Fibroblast of skin of back (primary cell): ENCODE measurements at places on chromosomes 7 and 10.

- no peak for DNase-seq
Measured at GRCh38 chr7:92622030-92622429, 31.8 kb upstream of the FAM133B start.

GRCh38 chr7:20403331-20403730 lies 72.6 kb downstream of the ITGB8 start:
- DNase-seq: peak; percentile 5

DNA sequence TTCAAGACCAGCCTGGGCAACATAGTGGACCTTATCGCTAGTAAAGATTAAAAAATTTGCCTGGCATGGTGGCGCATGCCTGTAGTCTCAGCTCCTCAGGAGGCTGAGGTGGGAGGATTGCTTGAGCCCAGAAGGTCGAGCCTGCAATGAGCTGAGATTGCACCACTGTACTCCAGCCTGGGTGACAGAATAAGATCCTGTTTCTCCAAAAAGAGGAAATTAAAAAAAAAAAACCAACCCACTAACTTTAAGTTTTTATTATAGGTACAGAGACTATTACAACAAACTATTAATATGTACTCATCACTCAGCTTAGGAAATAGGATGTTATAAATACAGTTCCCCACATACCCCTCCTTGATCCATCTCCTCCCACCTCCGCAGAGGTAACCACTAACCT lies 30.2 kb downstream of the DHTKD1 start:
- no peak for DNase-seq

DNA sequence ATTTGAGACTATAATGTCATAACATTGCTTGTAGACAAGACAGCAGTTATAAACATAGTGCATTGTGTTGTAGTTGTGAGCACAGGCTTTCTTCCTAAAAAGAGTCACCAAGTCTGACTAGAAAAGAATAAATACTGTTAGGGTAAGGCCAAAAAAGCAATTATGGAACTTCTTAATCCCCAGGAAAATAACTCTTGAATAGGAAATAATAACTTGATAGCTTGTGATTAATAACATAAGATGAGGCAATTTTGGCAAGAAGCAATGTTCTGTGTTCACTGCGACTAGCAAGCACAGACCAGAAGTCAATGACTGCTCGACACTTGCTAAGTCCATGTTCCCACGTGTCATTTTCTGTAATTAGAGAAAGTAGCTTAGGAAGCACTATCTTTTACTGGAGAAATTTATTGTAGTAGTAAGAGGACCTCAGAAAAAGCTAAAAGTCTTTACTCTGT lies 97.1 kb downstream of the AGMO start:
- DNase-seq: no peak

DNA sequence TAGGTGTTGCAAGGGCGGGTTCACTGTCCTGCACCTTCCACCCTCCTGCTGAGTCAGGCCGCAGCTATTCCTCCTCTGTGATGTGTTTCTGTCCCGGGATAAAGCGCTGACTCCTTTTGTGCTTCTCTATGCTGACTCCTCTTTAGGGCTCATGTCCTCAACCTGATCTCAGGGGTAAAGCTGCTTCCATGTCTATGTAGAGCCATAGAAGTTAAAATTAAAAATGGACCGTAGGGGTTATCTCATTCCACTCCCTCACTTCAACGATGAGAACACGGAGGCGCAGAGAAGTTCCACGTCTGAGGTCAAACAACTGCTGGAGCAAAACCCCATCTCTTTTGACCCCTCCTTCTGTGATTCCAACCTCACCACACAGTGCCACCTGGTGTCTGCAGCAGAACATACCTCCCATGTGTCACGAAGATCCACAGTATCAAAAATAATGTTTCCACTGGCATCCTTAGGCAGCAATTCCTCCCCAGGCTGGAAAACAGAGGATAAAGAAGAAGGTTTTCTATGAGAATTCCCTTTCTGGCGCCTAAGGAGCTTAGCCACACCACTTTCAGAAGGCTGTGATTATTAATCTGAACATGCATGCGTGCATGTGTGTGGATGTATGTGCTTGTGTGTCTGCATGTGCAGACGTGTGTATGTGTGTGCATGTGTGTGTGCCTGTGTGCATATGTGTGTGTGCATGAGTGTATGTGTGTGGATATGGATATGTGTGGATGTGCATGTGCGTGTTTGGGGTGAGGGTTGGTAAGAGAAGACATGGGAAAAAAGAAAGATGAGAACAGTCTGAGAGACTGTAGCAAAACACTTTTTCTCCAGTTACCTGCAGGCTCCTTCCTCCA lies 81.2 kb upstream of the UCN3 start:
- peak; percentile 54 for DNase-seq

GRCh38 chr10:109883859-109884771 lies 39.2 kb downstream of the XPNPEP1 start:
- peak; percentile 86 for DNase-seq

GRCh38 chr7:28458732-28459131 lies 46.4 kb downstream of the CREB5 start:
- DNase-seq: peak; percentile 32

- DNase-seq: peak; percentile 81
Measured at GRCh38 chr10:60739558-60739957, 38.7 kb upstream of the CDK1 start.

GRCh38 chr7:128003787-128004186 lies 27.4 kb downstream of the LRRC4 start:
- no peak for DNase-seq

DNA sequence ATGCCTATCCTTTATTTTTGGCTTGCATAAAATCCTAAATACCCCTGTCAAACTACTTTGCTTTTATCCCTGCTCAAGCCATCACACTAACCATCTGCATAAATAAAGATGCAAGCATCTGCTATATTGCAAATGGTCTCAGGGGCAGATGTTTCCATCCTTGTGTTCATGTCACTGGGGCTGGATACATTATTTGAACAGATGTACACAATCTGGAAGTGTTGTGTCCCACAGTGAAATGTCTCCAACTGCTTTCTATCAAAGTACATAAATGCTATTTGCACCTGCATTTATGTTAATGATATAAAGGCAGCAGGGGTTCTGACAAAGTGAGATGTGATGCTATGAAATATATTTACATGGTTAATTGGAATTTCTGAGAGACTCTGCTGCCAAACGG lies 163.1 kb downstream of the ZNF438 start:
- DNase-seq: no peak

DNA sequence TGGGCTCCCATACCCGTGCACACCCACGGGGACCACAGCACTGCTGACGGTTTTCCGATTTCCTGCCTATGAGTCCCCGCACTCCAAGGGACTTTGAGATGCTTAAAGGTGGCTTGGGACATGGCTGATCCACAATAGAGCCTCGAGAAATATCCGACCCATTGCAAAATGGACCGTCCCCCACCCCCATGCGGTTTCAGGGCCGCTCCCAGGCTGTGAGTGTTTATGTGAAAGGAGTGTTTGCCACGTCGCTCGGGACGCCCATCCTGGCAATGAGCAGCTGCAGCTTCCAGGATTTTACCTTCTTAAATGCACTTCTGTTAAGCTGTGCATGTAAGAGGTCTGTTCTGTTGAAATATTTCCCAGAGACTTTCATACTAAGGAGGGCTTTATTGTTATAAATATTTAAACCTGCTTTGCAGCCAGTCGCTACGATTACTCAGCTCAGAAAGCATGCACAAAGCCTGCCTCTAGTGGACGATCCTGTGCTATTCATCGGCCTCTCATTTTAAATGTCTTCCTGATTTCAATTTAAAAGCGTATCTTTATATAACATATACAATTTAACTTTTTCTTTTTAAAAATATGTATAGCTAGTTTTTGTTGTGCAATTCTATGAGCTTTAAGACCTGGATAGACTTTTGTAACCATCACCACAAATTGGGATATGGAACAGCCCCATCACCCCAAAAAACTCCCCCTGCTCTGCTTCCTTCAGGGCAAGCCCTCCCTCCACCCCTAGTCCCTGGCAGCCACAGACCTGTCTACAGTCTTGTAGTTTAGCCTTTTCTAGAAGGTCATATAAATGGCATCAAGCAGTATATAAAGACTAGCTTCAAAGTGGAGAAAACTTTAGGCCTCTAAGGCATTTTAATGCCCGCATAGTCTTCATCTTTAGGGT lies 418.3 kb downstream of the PAXIP1 start:
- DNase-seq: no peak

DNA sequence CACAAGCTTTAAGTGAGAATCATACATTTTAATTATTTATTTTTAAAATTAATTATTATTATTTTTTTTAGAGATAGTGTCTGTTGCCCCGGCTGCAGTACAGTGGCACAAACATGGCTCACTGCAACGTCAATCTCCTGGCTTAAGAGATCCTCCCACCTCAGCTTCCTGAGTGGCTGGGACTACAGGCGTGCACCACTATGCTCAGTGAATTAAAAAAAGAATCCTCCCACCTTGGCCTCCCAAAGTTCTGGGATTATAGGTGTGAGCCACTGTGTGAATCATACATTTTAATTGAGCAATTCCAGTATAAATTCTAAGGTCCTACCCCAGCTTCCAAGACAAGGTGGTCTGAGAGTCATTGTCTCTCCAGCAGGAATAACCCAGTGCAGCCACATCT lies 172.4 kb downstream of the JAZF1 start:
- DNase-seq: no peak

DNA sequence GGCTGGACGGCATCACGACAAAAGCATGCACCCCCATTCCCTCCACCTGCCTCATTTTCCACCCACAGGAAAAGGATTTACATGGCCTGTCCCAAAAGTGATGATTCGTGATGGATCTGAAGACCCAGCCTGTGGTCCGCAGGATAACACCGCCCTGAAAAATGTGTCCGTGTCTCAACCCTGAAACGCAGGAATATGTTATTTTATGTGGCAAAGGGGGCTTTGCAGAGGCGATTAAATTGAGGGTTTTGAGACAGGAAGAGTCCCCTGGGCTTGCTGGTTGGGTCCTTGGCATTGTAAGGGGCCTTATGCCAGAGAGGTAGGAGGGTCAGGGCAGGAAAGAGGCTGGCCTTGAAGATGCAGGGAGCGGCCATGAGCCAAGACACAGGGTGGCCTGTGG lies 80.2 kb upstream of the PPP2R2D start:
- no peak for DNase-seq

DNA sequence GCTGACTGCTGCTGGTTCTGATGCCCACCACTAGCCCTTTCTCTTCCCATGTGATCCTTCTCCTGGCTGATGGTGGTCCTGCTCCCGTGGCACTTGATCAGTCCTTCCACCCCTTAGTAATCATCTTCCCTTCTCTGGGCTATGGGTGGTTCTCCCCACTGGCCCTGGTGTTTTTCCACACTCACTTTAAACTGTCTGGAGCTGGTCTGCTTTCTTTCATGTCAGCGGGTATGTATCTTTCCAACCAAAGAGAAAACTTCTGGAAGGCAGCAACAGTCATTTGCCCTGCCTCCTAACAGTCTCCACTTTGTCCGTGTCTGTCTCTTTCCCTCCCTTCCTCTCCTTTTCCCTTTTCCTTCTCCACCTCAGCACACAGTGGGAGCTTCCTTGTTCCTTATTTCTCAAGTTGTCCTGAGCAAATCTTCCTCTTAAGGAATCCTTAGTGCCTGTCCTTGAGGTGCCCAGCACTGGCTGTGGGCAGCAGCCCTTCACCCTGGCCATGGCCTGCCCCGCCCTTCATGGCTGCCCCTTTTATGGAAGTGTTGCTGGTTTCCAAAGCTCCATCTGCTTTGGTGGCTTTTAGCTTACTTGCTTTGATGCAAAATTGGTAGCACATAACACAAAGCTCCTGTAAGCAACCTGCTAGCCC lies 189.0 kb downstream of the TCF7L2 start:
- no peak for DNase-seq

DNA sequence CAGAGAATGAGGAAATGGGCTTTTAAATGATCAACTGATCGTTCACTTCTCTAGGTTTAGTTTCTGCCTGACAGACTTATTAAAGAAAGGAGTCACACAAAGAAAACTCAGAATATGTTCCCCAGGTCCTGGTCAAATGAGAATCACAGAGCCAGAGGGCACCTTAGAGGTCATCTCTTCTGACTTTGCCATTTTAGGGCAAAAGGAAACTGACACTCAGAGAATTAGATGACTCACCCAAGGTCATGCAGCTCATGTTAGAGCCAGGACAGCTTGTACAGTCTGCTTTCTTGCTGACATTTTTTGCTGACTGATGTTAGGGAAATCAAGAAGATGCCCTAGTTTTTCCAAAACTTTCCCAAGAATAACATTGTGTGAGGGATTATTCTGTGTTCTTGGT lies 312.7 kb upstream of the SP8 start:
- DNase-seq: no peak

GRCh38 chr10:122206471-122207065 lies 64.5 kb upstream of the BTBD16 start:
- no peak for DNase-seq

- DNase-seq: no peak
Measured at GRCh38 chr7:155878674-155879073, 66.4 kb upstream of the SHH start.

DNA sequence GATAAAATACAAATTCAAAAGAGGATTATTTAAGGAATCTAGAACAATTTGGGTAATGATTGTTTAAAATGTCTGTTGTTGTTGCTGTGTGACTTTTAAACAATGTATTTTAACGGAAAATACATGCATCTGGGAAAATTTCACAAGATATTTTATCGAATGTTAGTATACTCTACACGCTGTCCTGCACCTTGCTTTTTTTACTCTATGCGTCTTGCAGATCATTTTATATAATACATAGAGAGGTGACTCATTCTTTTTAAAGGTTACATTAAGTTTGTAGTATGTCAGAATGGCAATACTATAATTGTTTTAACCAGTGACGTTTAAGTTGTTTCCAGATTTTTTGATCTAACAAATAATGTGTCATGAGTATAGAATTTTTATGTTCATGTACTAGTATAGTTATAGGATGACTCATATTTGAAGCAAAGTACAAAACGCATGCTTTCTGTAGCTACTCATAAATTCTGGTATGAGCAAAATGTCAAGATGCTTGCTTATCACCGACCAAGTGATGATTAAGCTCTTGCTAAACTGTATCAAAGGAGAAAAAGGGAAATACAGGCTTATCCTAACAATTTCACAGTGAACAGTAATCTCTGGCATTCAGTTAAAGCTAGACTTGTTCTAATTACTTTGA lies 4.9 kb downstream of the DKK1 start:
- DNase-seq: peak; percentile 99

GRCh38 chr10:79181227-79181626 lies 112.5 kb downstream of the ZMIZ1 start:
- no peak for DNase-seq
